Femur (tissue), 1 donor: ENCODE measurements at places on chromosomes 4 and X.

GRCh38 chr4:76950052-76950955 is 752 bp downstream of the SEPTIN11 start:
- peak; percentile 66 for DNase-seq

DNA sequence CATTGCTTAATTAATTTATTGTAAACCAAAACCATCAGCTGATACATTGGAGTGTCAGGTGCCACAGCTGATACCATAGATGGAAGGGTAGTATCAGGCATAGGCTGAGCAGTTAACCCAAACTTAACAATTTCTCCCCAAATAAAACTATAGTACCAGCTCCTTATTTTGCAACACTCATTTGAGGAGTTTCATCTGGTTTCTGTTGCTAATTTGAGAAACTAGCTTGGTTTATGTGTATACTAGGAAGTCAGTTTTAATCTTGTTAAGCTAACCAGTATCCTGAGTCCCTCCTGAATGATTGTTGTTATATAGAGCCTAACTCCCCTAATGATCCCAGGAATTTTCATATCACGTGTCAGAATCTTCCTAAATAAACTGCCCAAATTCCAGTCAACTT is 12.7 kb downstream of the DCAF16 start:
- DNase-seq = no peak

DNA sequence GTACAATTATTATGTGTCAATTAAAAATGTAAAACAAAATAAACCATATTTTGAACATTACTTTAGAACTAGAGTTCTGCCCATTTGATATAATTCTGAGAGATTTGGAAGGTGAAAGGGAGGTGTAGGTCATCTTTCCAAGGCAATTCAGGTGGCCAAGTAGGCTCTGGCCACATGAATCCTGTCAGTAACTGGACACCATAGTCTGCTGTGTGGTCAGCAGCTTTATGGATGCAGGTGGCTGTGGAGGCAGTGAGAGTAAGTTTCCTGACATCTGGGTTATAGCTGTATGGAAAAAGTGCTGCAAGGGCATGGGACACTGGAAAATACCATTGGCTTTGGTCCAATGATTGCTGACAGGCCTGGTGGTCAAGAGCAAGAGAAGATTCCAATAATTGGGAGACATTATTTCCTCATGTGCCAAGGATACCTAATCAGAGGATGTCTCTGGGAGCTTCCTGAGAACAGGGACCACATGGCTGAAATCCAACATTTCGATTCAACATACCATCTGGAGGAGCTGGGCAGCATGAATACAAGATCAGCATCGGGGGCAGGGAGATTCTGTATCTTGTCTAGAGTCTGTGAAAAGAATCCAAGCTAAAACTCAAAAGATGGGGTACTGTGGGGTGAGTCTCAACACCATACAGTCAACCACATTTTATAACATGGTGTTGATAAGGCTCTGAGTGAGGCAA is 523.1 kb downstream of the MID1IP1 start:
- DNase-seq = no peak

- no peak for DNase-seq
These were observed 156.8 kb upstream of the RASGEF1B start for GRCh38 chr4:81628489-81628888.

GRCh38 chr4:122621016-122621507 is at the start of gene IL21:
TSS of gene IL21 (minus strand) at chr4:122621066. CDS start at chr4:122621011, 55 bp downstream.
- DNase-seq = no peak

- peak; percentile 37 for DNase-seq
These were observed 100.0 kb downstream of the DOCK11 start for GRCh38 chrX:118595501-118596042.

- no peak for DNase-seq
These were observed 53.0 kb upstream of the KLF3 start for GRCh38 chr4:38610966-38611431.

- no peak for DNase-seq
These were observed 151.0 kb downstream of the TENM3 start for GRCh38 chr4:182394181-182394580.

DNA sequence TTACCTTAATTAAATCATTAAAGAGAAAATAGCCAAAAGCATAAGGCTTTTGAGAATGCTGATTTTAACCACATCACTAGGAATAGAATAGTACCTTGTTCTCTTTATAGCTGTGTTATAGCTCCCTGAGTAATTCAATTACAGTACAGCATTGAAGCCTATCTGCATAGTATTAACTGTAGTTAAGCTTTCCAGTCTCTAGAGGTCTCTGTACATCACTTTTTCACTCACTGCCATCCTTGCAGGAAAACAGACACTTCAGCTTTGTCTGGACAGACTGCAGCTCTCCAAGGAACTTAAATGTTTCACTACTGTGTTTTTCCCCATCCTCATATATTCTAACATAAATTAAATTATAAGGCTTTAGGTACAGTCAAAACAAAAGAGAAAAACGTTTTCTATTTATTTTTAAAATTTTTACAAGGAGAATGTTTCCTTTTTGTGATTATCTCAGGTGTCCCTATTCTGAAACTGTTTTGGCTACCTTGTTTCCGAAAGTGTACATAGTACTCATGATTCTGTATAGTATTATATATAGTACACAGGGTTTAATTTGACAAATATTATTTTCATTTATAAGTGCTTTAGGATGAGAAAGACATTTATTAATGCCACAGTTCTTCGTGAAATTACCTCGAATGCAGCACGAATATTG is 407.9 kb downstream of the PCDH18 start:
- peak; percentile 22 for DNase-seq

GRCh38 chr4:89296399-89296798 is 11.2 kb downstream of the GPRIN3 start:
- DNase-seq = no peak

DNA sequence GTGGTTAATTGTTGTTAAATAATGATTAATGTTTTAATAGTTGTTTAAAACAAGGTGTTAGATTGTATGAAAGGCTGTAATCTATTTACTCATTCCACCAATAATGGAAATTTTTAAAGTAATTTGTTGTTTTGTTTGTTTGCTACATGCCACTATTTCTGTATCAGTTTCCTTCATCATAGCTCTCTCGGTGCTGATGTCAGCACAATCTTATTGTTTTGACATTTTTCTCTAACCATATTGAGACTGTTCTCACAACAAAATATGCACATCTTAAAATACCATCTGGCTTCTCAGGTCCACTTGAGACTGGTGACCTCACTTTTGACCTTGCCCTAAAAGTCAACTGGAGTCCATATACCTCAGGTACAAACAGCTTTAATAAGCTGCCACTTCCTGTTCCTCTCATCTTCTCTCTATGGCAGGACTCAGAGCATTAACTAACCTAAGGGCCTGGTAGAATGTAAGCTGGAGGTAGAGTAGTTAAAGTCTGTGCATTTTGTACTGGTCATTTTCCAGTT is 1.0 kb upstream of the GUCY1B1 start:
- no peak for DNase-seq

DNA sequence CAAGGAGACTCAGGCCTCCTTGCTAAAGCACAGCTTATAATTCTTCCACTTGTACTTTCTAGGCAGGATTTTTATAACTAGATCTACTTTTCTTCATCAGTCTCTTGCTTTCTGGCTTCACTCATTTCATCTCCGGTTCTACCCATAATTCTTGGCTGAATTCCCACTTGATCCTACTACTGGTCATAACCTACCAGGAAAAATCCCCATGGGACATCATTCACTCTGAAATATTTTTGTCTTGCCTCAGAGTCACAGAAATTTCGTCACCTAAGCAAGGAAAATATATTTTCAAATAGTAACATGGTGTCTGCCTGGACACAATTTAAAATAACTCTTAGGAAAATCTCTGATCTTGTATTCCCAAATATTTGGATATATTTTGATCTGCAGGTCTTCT is 122.3 kb downstream of the TEX13A start:
- DNase-seq = no peak

DNA sequence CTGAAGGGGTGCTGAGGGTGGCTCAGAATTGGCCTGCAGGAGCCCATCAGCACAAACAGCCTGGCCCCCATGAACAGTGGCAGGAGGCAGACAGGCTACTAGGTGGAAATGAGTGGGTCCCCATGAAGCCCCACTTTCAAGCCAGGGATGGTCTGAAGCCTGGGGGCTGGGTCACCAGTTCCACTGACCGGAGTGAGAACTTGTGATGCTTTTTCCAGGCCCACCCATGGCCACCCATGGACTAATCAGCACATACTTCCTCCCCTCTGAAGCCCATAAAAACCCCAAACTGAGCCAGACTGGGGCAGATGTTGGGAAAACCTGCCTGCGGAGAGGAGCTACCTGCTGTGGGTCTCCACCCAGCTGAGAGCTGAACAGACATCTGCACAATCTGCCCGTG is 284.1 kb downstream of the EVC2 start:
- DNase-seq = no peak

- no peak for DNase-seq
These were observed 79.4 kb downstream of the FAM53A start for GRCh38 chr4:1604706-1605205.

DNA sequence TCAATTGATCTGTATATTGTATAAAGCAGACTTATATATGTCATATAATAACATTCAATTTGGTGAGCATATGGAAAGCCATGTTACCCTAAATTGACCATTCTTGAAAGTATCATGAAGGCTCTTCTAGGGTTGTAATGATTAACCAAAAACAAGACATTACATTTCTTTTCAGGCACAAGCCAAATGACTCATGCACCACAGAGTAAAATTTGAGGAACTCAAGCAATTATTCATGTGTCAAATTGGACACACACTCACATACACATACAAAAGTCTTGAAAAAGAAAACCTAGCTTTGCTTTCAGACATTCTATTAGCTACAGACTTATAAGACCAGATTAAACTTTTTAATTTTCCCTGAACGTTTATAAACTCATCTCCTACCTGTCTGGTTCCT is 146.5 kb upstream of the PCDH18 start:
- DNase-seq = no peak

DNA sequence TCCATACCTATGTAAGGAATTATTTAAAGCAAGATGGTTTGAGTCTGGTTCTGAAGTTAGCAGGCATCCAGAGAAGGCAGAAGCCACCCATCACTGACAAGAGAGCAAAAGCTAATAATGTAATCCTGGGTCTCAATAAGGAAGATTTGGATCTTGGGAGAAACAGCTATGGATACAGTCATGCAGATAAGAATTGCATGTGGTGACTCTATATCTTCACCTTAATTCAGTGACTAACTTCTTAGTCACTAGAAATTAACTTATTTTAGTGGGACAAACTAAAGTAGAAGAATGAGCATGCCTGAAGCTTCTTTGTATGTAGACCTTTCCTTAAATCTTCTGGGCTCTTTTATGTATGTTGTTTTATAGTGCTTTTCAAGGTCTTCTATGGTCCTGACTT is 66.6 kb downstream of the ATP10D start:
- DNase-seq = no peak

GRCh38 chr4:74072739-74073138 is 26.3 kb downstream of the CXCL2 start:
- no peak for DNase-seq

- no peak for DNase-seq
These were observed 123.0 kb downstream of the ZNF827 start for GRCh38 chr4:145815626-145816025.

DNA sequence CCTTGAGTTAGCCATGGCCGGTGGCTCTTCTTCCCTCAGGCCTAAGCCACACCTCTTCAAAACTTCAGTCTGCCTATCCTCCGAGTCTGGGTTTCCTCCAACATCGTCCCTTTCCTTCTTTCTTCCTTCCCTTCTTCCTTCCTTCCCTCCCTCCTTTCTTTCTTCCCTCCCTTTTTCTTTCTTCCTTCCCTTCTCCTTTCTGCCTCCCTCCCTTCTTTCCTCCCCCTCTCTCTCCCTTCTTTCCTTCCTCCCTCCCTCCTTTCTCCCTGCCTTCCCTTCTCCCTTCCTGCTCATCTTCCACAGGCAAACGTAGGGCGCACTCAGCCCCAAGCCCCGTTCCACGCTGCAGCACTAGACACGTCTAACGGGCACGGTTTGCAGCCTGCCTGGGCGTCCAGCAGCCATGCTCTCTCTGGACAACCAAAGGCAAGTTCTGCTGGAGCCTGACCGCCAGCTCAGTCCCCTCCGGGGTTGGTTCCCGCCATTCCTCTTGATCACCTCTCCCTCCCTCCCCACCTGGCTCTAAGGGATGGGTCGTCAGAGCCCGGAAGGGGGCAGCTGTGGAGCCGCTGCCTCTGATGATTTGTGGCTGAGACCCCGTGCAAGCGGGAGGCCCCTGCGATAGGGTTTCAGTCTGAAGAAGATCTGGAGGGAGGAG is 34.1 kb upstream of the CLDN24 start:
- DNase-seq = no peak

DNA sequence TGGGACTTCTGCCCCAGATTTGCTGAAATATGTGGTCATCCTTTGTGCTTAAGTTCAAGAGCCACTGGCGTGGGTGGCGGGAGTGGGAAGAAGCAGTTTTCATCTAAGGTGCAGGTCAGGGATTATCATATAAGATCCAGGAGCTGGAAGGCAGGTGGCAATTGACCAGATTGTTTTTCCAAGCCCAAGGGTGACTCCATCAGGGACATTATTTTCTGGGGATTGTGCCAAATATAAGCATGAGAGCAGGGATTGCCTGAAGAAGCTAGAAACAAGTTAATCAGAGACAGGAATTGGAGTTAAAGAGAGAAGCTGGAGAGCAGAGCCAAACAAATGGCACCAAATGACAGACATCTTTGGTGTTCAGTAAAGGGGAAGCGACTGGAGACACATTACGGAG is 19.4 kb upstream of the SEL1L3 start:
- DNase-seq = no peak

- no peak for DNase-seq
These were observed 689 bp downstream of the SSR4 start for GRCh38 chrX:153794897-153795816.

GRCh38 chrX:17298564-17298963 is 76.4 kb upstream of the NHS start:
- DNase-seq = no peak

GRCh38 chr4:147543034-147543433 is 62.1 kb downstream of the EDNRA start:
- DNase-seq = no peak

DNA sequence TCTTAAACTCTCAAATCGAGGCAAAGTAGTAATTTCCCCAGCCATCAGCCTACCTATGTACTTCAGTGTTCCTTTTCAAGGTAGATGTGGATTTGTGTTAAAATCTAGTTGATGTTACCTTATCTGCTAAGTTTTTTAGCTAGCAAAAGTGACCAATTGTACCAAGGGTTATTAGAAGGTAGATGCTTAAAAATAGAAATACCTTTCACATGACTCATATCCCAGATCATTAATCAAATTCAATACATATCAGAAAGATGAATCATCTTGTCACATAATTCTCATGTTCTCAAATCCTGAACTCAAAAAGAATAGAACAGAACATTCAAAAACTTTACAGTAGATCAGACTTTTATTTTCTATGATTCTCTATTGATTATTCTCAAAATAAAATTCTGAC is 3.5 kb downstream of the ENAM start:
- no peak for DNase-seq

- no peak for DNase-seq
These were observed 7.2 kb downstream of the PRKG2 start for GRCh38 chr4:81207828-81208227.

GRCh38 chr4:24622146-24622834 is 37.9 kb upstream of the DHX15 start:
- DNase-seq = no peak

GRCh38 chrX:133448512-133449076 is 33.3 kb upstream of the GPC4 start:
- DNase-seq = no peak

GRCh38 chrX:48711929-48712505 is 15.5 kb downstream of the SUV39H1 start:
- DNase-seq = no peak
